ENCODE measurements at places on chromosomes 6 and 20.
A peak's percentile ranks its signal among the peaks of the same experiment; 100 is the strongest.

DNA sequence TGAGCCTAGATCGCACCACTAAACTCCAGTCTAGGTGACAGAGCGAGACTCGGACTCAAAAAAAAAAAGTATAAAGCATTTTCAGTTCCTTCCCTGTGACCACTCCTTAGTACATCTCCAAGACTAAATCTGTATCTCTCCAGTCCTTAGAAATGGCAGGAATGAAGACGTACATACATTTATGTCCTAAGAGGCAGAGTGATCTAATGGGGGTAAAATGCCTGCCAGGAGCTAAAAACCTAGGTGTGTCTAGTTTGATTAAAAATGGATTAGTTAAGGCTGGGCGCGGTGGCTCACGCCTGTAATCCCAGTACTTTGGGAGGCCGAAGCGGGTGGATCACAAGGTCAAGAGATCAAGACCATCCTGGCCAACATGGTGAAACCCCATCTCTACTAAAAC is 70.4 kb downstream of the ALDH5A1 start:
- no peak for DNase-seq

DNA sequence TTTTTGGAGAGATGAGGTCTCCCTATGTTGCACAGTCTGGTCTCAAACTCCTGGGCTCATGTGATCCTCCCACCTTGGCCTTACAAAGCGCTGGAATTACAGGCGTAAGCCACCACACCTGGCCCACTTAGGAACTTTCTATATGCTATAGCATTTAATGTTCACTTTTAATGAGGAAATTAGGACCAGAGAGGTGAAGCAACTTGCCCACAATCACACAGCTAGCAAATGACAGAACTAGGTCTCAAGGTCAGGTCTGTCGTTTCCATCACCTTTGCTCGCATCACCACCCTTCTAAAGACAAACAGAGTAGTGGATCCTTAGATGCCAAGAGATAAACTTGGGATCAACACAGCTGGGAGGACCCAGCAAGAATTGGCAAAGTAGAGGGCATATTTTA is 381.7 kb downstream of the CD83 start:
- DNase-seq = no peak

DNA sequence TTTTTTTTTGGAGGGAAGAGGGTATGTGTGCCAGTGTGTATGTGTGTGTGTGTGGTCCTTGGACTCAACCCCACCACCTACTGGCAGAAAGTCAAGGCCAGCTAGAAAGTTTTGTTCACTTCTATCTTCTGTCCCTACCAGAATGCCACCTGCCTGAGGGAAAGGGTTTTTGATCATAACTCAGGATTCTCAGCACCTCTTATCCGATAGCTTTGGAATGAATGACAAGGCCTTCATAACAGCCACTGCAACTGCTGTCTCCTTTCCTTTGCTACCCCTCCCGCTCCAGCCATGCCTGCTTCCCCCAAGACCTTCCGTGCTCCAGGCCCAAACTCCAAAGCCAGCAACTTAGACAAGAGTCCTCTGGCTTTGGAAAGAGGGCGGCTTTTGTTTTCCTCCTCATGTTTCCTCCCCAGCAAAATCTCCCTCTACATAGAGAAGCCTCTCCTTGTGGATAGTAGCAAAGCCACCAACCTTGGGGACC is 18.7 kb downstream of the BTN3A1 start:
- peak; percentile 65 for DNase-seq

GRCh38 chr6:166202321-166202733 is 34.7 kb upstream of the TBXT start:
- DNase-seq = no peak

- DNase-seq = peak; percentile 65
These were observed 52.8 kb upstream of the BMP6 start for GRCh38 chr6:7673063-7673536.

- no peak for DNase-seq
These were observed 183.6 kb downstream of the PRL start for GRCh38 chr6:22113026-22113766.

DNA sequence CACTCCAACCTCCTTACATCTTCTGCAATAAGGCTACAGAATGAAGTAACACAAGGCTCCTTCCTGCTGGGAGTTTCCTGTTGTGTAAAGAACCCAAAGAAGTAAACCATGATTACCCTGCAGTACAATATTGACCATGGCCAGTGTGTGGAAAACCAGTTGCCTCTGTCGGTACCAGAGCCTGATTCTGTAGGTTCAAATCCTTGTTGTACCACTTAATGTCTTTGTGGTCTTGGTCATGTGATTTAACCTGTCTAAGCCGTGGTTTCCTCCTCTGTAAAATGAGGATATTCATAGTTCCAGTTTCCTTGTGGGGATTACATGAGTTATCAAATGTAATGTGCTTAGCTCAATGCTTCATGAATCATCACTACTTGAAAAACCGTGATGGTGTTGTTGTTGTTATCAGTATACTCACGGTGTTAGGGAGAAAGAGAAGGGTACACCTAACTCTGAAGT is 60.3 kb upstream of the PRELID3B start:
- no peak for DNase-seq

Data from KBM-7 (cell line).